Endothelial cell (in vitro differentiated cells): ENCODE measurements at places on chromosomes 3 and 15.

GRCh38 chr3:53478166-53478830 lies 16.1 kb upstream of the CACNA1D start:
- no peak for DNase-seq

GRCh38 chr3:182078316-182078715 lies 366.6 kb downstream of the SOX2 start:
- no peak for DNase-seq

DNA sequence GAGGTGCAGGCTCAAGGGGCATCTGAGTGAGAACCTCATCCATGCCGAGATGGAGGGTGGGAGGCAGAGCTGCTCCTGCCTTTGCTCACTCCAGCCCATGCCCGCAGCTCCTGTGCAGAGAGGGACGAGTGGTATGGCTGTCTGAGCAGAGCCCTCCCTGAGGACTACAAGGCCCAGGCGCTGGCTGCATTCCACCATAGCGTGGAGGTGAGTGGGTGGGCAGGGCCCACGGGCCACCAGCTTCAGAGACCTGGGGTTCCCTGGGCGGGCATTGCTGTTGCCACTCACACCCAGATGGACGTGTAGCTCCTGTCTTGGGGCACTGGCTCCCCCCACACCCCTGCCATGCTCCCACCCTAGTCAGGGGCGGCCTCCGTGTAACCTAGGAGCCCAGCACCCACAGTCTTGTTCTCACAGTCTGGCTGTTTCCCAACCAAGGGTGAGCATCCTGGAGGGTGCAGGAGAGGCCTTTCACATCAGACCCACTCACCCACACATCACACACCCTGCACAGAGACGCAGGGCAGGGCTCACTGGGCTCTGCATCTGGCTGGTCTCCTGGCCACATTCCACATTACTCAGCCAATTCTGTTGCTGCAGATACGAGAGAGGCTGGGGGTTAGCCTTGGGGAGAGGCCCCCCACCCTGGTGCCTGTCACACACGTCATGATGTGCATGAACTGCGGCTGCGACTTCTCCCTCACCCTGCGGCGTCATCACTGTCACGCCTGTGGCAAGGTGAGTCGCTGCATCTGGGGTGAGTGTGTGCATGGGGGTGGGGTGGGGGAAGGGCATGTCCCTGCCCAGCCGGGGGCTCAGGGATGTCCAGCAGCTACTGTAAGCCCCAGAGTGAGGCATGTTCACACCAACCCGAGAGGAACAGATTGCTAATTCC lies 25.3 kb upstream of the NR2C2 start:
- DNase-seq: no peak

GRCh38 chr3:19348941-19349564 lies 200.7 kb downstream of the KCNH8 start:
- DNase-seq: peak; percentile 13

DNA sequence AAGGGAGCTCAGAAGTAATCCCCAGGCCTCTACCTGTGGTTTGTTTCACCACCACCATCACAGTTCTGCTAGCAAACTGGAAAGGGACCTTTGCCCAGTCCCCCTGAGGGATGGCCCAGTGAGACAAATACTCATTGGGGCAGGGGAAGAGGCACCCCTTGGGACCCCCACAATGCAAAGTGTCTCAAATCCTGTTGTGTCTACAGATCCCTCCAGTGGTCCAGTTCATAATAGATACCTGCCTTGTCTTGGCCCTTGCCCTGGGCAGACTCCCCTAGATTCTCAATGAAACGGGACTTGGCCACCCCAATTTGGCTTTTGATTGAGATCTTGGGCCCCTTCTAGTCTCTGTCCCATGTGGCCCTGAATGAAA lies 43.8 kb upstream of the RAB6B start:
- no peak for DNase-seq

- DNase-seq: no peak
Measured at GRCh38 chr3:31048143-31048542, 153.7 kb upstream of the GADL1 start.

- no peak for DNase-seq
Measured at GRCh38 chr15:70127288-70127746, 29.6 kb upstream of the TLE3 start.

DNA sequence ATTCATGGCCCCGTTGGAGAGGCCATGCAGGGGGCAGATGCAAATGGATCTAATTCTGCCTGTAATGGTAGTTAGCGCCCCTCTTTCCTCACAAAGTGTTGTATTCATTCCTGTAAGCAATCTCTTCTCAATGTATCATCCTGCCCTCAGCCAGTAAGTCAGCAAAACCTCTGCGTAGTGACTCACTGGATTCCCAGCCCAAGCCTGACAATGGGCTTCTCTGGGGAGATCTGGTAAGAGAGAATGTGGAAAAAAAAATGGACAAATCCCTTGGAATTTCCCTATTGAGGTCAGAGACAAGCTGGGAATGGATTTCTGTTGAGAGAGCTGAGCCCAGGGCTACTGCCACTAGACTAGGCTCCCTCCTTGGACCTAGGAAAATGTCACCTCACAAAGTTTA lies 25.4 kb downstream of the ADPGK start:
- no peak for DNase-seq

DNA sequence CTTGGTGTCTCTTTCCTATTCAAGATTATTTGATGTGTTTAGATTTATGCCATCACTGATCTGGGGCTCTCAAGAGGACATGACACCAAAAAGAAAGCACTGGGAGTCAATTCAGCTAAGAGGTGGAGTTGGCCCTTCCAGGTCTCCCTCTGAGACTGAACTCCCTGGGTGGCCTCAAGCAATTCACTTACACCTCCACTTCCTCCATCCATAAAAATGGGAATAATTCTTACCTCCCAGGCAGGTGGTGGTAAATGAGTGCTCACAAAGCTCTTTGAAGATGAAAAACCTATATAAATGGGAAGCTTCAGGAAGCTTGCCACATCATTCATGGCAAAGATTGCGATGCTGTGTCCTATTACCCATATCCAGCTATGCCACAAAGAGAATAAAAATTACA lies 59.2 kb upstream of the ICE2 start:
- no peak for DNase-seq

- DNase-seq: peak; percentile 31
Measured at GRCh38 chr15:90664650-90665287, 52.4 kb upstream of the BLM start.

DNA sequence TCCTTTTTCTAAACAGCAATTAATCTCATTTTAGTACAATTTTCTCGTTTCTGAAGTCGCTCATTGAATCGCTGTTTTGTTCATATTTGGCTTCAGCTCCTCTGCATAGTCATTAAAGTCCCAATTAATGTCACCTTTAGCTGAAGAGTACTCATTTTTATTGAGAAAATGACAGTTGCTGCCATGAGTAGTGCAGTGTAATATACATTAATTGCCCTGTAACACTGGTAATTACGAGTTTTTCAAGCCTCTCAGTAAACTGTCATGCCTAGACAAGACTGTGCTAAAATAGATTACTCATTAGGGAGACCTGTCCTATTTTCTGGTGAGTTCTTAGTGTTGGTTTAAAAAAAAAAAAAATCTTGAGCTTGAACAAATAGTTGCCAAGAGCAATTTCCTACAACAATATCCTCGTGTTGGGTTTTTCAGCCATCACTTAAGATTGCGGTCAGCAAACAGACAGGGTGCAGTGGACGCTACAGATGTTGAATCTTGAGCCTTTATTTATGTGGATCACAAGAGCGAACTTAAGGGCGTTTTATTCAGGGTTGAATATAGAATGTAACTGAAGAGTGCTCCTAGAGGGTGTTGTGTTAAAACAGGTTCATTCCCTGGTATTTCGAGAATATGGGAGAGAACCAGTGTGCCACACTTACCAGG lies 176.0 kb downstream of the CDIN1 start:
- no peak for DNase-seq

GRCh38 chr3:12423918-12424630 lies 60.2 kb upstream of the TSEN2 start:
- no peak for DNase-seq

- DNase-seq: no peak
Measured at GRCh38 chr3:196631682-196632045, 7.8 kb upstream of the NRROS start.

DNA sequence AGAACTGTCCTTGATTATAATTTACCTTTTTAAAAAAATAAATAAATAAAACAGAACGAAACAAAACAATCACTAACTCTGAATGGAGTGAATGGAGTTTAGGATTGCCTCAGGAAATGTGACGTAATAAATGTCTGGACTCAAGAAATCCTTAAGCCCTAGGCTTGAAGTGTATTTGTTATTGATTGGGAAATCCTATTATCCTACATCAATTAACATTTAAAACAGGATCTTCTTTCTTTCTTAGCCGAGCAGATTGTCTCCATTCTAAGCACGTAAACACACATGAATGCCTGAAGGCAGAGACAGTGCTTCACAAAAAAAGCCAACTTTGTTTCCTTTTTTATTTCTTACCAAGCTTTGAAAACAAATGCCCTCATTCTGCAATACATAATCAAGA lies 33.4 kb downstream of the KAT2B start:
- no peak for DNase-seq

- no peak for DNase-seq
Measured at GRCh38 chr3:147216143-147216673, 190.1 kb downstream of the ZIC4 start.

DNA sequence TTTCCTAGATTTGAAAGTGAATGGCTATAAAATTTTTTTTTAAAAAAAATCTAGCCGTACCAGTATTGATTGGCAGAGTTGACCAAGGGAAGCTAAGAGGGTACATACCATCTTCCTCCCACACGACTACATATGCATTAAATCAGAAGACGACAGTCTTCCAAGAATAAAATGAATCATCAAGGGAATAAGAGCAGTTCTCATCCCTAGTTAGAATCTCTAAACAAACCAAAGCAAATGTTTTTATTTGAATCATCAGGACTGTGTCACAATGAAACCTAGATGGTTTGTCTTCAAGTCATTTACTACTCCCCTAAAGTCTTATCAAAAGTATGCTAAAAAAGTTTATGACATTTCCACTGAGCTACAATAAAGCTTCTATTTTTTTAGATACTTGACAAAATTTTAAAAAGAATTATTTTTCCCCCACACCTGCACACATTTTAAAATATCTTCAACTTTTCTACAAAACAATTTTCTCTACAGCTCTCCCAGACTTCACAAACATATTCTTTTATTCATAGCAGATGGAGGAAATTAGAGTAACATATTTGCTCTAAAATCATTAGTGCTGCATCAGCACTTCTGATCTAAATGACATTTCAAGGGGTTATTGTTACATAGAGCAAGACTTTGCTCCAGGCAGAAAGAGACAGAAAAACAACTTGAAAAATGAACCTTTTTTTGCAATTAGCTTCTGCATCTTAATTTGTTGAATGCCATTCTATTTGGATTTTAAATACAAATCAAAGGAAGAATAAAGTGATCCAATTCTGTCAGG lies 547.1 kb downstream of the FHIT start:
- no peak for DNase-seq

DNA sequence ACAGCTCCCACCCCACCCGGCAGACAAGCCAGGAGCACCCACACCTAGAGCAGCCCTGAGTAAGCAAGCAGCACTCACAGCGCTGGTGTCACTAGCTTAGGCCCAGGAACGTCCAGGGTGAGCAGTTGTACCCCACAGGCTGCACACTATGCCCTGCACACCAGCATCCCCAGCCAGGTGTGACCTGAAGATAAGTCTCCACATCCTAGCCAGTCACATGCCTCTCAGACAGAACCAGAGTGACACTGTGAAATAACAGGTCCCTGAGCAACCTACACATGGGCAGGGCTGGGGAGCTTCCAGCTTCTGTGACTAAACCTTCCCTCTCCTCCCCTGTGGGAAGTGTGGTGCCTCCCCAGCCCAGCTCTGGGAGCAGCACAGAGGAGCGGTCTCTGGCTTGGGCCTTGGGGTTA lies 253.6 kb downstream of the UACA start:
- no peak for DNase-seq

GRCh38 chr3:101926594-101927105 lies 77.3 kb downstream of the NFKBIZ start:
- DNase-seq: no peak

GRCh38 chr15:89068325-89068784 lies 19.9 kb upstream of the ABHD2 start:
- DNase-seq: no peak

- DNase-seq: no peak
Measured at GRCh38 chr3:94693997-94694640, 631.3 kb downstream of the NSUN3 start.

- DNase-seq: no peak
Measured at GRCh38 chr3:65914032-65914739, 124.5 kb downstream of the MAGI1 start.

DNA sequence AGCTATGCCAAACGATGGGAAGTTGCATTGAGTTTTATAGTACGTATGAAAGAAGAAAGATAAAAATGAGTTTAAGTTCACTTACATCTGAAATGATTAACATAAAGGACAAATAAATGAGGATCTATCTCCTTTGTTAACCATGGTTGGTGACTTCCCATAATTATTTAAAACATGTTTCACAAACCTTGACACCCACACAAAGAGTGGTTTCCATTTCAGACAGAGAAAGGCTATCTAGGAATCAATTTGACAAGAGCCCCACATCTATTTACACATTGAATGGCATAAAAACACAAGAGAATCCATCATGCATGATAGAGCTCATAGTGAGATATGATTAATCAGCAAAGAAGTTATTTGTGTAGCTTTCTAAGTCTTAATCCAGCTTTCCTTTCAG lies 14.2 kb upstream of the MTMR10 start:
- no peak for DNase-seq

- no peak for DNase-seq
Measured at GRCh38 chr3:30848087-30848779, 46.2 kb downstream of the GADL1 start.

DNA sequence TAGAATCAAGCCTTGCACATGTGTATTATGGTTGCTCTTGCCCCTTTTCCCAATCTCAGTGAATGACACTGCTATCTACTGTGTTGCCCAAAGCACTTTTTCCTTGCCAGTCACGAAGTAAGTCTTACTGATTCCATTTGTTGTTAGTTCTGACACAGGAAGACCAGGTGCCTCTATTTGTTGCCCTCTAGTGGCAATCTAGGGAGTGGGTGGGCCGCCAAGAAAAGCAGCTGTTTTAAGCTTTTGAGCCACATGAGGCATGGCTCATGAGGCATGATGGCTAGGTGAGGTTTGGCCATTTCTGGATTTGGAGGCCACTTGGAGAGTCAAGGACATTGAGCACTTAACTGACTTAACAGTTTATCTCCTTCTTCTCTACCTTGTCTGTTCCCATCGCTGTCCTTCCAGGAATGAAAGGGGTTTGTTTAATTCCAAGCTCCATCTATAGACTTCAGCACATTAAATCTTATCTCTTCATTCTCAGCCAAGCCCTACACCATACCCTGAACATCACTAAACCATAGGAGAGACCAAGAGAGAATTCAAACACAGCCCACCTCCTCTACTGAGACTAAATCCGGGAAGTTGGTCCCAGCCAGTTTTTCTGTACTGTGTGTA lies 103.1 kb downstream of the HCN4 start:
- peak; percentile 60 for DNase-seq
